ENCODE measurements at places on chromosomes 7 and 10. TPM values are rescaled to one million over a fixed set of nuclear protein-coding genes. Genes with fewer than 3 reads are reported as not detected.
A peak's percentile ranks its signal among the peaks of the same experiment; 100 is the strongest.

- DNase-seq: peak; percentile 31
Measured at GRCh38 chr10:14536241-14537213, 205.8 kb upstream of the FRMD4A start.

DNA sequence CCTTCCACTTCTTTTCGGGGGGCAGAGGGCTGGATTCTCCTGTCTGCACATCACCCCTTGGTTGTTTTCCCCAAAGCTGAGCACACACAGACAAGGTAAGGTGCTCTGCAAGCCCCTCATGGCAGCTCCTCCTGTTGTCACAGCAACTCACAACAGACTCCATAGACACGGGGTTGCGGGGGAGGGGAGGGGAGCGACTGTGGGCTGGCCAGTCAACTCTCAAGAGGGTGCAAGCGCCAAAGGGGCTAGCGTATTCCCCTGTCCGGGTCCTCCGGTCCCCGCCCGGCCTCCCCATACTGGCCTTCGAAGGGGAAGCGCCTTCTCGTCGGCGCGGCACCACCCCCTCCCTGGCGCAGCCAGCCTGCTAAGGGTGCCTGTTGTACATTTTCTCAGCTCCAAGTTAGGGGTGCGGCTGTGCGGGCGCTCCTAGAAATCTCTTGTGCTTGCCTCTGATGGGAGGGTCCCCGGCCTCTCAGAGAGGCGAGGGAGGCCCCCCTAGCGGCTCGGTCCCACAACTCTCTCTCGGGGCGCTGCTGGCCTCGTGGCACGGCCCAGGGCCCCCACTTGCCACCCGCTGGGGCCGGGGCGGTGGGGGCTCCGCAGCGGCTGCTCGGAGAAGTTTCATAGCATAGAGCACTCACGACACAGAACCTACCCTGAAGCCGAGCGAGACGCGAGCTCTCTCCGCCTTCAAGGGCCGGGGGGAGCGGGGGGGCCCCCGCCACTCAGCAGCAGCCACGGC, 498 bp downstream of the RHOBTB1 start:
- no peak for DNase-seq

GRCh38 chr10:53166325-53166724, 393.7 kb upstream of the MBL2 start:
- no peak for DNase-seq

COL28A1 gene
- 0.16 TPM for total RNA-seq

- no peak for DNase-seq
Measured at GRCh38 chr7:115299397-115300037, 377.6 kb downstream of the MDFIC start.

- DNase-seq: no peak
Measured at GRCh38 chr10:73517166-73517888, 21.5 kb upstream of the PPP3CB start.

RELN gene
- not detected for total RNA-seq

DNA sequence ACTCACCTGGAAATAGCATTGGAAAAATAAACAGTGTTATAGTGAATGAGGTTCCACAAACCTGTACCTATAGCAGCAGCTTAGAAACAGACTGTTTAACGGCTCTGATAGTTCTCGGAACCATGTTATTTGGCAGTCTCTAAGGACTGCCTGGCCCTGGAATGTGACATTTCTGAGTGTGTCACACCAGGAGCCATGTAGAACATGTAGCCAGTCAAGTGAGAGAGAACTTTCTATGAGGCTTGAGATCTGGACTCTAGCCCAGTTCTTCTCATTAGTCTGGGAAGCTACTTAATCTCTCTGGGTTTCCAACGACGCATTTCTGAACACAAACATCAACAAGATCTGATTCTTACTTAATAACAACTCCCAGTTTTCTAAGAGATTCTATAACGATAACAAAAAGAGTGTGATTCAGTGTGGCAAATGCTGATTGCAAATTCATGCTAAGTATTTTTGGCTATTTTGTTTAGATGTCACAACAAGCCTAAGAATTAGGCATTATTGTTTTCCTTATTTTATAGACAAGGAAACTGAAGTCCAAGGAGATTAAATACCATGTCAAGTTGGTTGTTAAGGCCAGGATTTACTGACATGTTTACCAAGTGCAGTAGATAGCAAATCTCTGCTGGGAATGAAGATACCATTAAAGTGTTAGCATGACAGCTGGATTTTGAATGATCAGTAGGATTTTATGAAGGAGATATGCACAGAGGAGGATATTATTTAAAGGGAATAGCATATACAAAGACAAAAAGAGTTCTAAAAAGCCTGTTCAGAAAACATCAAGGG, 47.2 kb downstream of the APBB1IP start:
- DNase-seq: no peak

DNA sequence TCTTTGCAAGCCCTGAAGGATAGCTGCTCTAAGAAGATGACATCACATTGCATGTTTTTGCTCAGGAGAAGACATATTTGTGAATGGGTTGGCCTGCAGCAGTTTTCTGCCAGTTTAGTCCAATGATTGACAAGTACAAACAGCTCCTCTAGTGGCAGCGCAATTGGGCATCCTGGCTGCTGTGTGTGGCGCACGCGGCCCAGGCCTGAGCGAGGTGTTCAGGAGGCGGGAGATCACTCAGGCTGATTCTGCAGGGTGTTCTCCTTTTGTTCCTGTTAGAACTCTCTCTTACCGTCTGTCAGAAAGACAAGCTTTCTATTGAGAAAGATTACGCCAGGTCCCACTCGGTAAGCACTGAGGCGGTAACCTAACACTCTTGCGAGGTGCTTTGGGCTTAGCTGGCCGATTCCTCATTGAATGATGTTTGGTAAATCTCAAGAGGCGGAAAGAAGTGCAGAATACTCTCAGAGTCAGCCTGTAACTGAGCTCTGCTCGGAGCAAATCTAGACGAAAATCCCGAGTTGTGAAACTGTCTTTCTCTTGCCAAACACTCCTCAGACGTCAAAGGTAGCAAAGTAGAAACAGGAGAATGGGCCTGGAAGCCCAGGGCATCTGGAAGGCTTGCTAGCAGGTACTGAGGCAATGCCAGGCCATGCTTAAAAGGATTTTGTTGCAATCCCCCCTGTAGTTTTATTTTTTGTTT, 219.2 kb upstream of the BMPER start:
- DNase-seq: no peak

DNA sequence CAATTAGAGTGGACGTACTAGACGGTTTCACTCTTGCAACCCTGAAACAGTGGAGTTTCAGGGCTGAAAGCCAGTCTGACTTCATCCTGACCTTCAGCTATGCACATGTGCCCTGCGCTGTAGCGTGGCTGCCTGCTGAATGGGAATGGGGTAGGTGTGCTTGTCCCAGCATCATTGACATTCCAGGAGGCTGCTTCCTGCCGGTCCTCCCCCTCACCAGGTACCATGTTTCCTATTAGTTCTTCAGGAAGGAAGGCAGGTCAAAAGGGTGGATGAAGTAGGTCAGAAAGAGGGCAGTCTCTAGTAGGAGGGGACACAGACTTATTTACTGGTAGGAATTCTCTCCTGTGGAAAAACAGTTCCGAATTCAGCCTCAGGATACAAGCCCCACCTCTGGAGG, 551.8 kb upstream of the GALNT17 start:
- no peak for DNase-seq

- DNase-seq: no peak
Measured at GRCh38 chr10:90461437-90462155, 396.2 kb downstream of the HTR7 start.

- no peak for DNase-seq
Measured at GRCh38 chr7:29825775-29826529, 19.6 kb downstream of the WIPF3 start.

DNA sequence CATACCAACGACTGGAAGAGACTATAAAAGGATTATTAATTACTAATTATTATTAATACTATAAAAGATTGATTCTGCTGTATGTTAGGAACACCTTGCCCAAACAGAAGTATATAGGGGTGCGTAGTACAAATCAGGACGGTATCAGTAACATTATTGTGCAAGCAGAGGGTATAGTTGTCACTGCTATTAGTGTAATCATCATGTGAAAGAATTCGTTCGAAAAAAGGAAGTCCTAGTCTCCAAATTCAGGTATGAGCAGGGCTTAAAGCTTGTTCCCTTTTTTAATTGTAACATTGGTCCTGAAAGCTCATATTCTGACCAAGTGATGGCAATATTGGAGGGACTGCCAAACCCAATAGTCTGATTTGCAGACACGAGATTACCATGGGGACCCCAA, 81.8 kb downstream of the THSD7A start:
- DNase-seq: no peak

DNA sequence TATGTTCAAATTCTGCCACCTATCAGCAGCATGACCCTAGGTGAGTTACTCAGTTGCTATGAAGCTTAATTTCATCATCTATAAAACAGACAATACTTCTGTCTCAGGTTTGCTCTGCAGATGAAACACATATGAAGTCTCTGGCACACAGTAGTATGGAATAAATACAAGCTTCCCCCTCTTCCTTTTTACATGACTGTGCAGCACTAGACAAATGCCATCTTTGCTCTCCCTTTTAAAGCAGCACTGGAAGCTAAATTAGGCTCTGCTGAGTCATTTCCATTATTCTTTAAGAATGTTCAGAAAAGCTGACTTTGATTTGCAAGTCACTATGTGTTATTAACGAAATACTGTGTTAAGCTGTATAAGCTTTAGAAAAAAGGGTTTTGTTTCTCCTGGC, 40.7 kb upstream of the ANAPC16 start:
- no peak for DNase-seq

- DNase-seq: no peak
Measured at GRCh38 chr7:129664029-129665012, 52.8 kb downstream of the NRF1 start.

PDE6C gene
- not detected for total RNA-seq

PTF1A gene
- not detected for total RNA-seq

GIMAP4 gene
- total RNA-seq: 11.8 TPM
